ENCODE measurements at places on chromosomes 16 and 17. TPM values are rescaled to one million over a fixed set of nuclear protein-coding genes. Genes with fewer than 3 reads are reported as not detected.

The NEUROD2 gene
- not detected for total RNA-seq

The ACSM5 gene
- not detected for total RNA-seq

DNA sequence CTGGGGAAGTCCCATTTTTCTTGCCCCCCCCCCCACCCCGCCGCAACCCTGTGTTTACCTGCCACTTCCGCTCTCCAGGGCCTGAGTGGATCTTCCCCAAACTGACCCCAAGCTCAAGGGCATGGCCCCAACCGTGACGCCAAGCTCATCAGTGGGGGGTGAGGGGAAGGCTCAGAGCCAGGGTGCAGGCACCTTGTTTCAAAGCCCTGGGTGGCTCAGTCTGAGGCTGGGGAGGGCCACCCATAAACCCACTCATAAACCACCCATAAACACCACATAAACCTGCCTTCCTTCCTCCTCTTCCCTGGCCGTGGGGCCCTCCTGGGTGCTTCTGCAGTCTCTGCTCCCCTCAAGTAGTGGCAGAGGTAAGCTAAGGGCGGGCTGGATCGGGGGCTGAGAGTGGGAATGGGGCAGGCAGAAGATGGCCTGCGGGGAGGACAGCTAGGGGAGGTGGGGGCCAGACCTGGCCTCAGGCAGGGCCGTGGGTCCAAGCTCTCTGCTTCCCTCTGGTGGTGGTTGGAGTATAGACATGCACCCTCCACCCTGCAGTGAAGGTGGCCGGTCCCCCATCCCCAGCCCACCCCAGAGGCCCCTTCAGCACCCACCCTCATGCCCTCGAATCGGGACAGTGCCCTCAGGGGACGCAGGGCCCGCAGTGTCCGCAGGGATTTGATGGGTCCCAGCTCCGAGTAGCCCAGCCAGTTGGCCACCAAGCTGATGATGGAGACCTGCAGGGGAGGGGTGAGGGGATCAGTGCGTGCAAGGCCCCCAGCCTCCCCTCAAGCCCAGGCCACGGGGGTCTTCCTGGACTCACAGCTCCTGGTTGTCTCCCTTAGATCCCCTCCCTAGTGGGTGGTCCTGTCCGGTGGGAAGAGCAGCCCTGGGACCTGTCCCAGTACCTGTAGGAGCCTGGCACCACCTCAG, 14.6 kb upstream of the CD79B start:
- no peak overlapping the region for H3K27ac ChIP-seq
- no peak overlapping the region for H3K4me3 ChIP-seq
- 0 out of 2 replicates have a peak, but pooled peaks cover 3% of the 10 kb centered on the region for H3K4me1 ChIP-seq
- DNase-seq = peak; percentile 70

DNA sequence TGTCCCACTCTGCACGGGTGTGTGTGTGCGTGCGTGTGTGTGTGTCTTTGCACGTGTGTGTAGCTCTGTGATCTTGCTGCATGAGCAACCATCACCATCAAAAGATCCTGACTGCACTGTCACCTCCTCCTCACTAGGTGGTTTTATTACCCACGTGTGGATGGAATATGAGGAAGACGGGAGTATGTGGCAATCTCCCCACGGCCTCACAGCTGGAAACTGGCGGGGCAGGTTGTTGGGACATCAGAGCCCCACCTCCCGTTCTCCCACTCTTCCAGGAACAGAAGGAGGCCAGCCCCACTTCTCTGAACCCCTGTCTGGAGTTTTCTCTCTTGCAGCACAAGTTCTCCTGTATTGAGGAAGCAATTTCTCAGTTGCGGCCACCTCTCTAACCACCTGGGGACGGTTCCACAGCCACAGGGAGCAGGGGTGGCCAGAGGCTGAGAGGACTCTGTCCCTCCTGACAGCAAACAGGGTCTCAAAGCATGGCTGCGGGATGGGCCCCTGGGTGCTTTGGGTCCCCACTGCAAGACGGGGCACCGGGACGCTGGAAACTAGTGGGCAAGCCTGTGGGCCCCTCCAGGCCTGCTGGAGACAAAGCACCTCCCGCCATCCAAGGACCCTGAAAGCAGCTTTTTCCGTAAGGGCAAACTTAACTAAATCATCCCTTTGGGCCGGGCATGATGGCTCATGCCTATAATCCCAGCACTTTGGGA, 27.9 kb upstream of the ATP2C2 start:
- no peaks in the 10 kb centered on the region for H3K36me3 ChIP-seq
- no peaks in the 10 kb centered on the region for H3K4me1 ChIP-seq
- DNase-seq = no peak
- H3K27ac ChIP-seq = no peak overlapping the region

- no peak overlapping the region for H3K4me3 ChIP-seq
- no peaks in the 10 kb centered on the region for H3K4me1 ChIP-seq
- H3K27ac ChIP-seq = no peak overlapping the region
- H3K27me3 ChIP-seq = peaks cover 10% of the 10 kb centered on the region
Observed at GRCh38 chr17:47708312-47708863, 14.4 kb downstream of the TBKBP1 start.
